ENCODE measurements at places on chromosomes 2 and 18.

- DNase-seq: no peak
Observed at GRCh38 chr2:230877759-230878598, 13.2 kb downstream of the ITM2C start.

- no peak for DNase-seq
Observed at GRCh38 chr18:59629894-59630293, 67.3 kb downstream of the CCBE1 start.

DNA sequence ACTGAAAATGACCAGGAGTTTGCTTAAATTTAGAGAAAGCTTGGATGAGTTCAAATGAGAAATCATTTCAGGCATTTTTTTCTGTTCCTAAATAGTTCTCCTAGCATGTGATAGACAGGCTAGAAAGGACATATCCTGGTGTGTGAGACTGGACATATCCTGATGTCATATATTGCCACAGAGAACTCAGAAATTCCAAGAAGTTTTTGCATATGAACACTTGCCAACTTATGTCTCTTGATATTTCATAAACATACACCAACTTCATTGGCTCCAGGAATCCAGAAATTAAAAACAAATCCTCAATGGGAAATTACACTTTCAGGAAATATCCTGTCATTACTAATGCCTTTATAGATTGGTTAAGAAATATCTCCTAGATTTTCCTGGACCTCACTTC, 2.9 kb upstream of the SERPINB4 start:
- DNase-seq: no peak

GRCh38 chr18:9174302-9174701, 37.7 kb downstream of the ANKRD12 start:
- no peak for DNase-seq

- no peak for DNase-seq
Observed at GRCh38 chr18:70197844-70198243, 7.6 kb downstream of the RTTN start.
